ENCODE measurements at places on chromosomes 13 and 19.

DNA sequence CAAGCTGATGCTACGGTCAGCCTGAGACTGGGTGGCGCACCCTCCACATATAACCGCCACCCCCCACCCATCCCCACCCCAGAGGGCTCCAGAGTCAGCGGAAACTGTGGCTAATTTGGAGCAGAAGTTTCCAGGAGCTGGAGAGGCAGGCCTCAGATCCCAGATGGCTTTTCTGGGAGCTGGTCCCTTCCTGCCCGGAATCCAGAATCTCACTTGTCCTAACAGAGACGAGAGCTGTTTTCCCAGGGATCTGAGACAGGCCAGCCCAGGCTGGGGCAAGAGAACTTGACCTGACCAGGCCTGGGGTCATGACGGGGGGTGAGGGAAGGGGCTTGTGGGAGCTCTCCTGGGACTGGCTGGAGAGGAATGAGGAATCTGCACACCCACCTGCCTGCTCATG lies 6.5 kb downstream of the EPHX3 start:
- no peak for DNase-seq

- DNase-seq: no peak
Measured at GRCh38 chr19:22332924-22333323, 46.7 kb downstream of the ZNF729 start.

DNA sequence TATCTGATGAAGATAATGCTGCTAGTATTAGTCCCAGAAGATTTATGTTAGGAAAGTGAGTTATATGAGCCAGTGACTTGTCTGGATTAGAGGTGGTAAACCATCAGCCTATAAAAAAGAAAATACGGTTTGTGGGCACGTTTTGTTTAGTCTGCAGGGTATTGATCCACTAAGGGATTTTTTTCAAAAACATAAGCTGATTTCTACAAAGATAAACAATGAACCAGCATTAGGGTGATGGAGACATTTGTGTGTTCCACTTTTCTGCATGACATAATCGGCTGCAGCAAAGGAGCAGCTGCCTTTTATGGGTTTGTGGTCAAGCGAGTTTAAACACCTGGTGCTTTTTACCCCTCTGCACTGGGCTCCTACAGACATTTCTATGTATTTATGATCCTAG lies 836.4 kb upstream of the GPC6 start:
- peak; percentile 13 for DNase-seq

GRCh38 chr19:15123900-15124299 lies 16.7 kb downstream of the SYDE1 start:
- DNase-seq: no peak

GRCh38 chr13:73696713-73697112 lies 437.5 kb downstream of the KLF12 start:
- no peak for DNase-seq

DNA sequence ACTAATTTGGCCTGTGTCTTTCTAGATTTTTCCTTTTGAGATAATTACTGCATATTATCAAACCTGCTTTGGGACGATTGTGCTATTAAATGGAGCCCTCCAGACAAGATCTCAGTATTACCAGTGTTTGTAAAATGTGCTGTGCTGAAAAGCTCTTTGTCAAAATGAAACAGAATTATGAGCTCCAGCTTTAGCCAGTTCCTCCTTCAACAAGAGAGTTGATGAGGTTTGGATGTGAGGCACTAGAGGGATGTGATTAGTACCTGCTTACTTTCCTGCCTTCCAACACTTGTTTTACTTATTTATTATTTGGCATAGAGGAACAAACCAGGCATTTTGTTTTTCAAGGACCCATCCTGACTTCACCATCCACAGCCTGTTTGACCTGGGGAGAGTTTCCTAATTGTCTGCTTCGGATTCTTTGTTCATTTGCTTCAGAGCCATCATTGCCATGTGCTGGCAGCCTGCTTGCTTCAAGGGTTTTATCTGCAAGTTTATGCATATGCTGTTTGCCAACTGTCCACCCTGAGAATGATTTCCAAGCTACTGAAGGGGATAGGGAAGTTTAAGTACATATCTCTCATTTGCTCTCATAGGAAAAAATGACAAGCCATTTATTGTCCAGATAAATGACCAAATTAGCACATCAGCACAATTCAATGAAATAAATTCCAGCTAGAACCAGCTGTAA lies 32.9 kb upstream of the CPB2 start:
- DNase-seq: no peak

- DNase-seq: no peak
Measured at GRCh38 chr13:26498656-26499601, 58.6 kb upstream of the WASF3 start.

GRCh38 chr13:41061075-41061913 lies at the start of gene WBP4:
WBP4 (plus strand) TSS chr13:41061509; CDS start chr13:41061674, 165 bp downstream.
- DNase-seq: peak; percentile 88

DNA sequence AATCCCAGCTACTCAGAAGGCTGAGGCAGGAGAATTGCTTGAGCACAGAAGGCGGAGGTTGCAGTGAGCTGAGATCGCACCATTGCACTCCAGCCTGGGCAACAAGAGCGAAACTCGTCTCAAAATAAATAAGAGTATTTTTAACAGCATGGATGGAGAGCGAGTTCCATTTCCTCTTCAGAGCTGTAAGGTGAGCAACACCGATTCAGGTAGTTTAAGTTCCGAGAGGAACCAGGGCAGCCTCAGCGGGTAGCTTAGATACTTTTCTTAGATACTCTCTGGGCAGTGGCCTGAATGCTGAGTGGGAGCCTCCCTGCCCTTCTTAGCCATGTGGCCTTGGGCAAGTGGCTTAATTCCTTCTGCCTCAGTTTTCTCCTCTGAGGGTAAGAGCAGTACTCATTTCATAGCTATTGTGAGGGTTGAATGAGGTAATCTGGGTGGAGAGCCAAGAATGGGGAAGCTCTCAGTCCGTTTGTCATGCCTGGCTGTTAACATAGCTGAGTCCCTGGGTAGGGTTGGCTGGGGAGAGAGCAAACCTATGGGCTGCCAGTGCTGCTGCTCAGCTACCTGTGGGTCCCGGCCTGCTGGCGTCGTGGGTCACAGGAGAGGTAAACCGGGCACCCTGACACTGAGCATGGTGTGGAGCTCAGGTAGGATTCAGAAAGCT lies 4.1 kb downstream of the ATP11A start:
- no peak for DNase-seq

DNA sequence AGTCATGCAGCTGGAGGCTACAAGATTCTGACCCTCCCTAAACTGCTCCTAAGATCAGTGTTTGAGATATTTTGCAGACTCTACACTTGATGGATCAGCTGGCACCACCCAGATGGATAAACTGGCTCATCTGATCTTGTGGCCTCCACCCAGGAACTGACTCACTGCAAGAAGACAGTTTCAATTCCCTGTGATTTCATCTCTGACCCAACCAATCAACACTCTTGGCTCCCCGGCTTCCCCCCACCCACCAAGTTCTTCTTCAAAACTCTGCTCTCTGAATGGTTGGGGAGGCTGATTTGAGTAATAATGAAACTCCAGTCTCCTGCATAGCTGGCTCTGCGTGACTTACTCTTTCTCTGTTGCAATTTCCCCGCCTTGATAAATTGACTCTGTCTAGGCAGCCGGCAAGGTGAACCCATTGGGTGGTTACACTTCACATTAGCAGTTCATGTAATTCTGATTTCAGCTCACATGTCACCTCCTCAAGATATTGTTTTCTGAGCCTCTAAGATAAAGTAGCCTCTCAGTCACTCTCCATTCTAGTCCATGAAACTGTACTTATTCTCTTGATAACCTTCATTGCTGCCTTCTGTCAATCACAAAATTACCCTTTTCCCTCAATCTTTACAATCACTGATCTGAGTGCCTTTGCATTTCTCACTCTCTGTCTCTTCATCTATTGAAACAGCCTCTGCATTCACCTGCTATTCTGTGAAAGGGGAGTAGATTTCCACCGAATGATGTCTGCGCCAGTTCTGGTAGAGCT lies 9.9 kb upstream of the FPR3 start:
- no peak for DNase-seq

GRCh38 chr19:44587963-44588770 lies 25.2 kb upstream of the IGSF23 start:
- no peak for DNase-seq

GRCh38 chr19:2775556-2776430 lies 7.3 kb downstream of the SGTA start:
- no peak for DNase-seq

DNA sequence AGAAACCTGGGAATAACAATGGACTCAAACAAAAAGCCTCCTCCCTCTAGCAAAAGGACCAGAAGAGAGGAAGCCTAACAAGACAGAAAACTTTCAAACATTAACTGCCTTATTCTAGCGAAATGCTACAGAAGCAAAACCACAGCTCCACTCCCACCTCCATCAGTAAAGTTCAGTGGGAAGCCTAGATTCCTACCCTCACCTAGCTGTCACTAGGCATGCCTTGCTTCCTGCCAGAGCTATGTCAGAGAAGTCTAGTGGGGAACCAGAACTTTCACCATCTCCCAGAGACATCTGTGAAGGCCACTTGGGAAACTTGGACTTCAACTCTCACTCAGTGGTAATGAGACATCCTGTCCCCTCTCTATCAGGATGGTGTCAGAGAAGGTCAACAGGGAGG lies 37.1 kb downstream of the DPY19L3 start:
- no peak for DNase-seq

DNA sequence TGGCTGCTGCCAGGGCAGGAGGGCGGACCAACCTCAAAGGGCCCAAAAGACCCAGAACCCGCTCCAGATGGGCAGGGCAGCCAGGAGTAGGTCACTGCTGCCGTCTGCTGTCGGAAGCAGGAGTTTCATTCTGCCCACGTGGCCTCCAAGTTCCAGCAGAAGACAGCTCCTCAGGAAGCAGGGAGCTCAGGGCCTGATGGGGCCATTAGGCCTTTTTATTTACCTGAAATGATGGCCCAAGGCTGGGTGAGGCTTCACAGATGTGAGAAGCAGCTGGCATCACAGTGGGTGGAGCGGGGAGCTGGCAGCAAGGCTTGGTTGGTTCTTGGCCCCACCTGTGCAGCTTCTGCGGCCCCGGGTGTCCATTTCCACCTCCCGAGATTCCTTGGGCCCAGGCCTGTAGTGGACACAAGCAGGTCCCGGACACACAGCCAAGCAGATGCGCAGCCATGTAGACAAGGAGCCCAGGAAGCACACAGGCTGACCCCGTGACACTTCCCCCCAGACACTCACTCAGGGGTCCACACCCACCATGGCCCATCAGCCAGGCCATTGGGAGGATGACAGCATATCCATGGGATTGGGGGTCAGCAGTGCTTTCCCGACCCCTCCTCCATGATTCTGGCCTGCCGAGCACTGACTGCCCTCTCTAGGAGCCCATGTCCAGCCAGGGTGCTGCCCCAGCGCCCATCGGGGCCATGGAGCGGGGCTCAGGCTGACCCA lies 26.4 kb downstream of the C13orf46 start:
- no peak for DNase-seq

DNA sequence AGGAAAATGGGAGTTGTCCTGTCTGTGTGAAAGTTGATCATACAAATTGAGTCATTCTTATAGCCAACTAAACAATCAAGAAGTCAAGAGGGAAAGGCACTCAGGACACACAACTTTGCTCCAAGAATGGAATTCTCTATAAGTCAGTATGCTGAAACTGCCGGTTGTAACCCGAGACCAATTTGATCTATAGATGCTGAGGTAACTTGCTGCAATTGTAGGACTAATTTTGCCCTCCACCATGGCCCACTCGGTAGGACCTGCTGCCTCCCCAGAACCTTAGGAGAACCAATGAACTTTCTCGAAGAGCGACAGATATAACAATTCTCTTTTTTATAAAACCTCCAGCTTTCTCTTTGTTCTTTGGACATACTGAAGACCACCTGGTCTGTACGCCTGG lies 157.0 kb downstream of the RNF17 start:
- no peak for DNase-seq

DNA sequence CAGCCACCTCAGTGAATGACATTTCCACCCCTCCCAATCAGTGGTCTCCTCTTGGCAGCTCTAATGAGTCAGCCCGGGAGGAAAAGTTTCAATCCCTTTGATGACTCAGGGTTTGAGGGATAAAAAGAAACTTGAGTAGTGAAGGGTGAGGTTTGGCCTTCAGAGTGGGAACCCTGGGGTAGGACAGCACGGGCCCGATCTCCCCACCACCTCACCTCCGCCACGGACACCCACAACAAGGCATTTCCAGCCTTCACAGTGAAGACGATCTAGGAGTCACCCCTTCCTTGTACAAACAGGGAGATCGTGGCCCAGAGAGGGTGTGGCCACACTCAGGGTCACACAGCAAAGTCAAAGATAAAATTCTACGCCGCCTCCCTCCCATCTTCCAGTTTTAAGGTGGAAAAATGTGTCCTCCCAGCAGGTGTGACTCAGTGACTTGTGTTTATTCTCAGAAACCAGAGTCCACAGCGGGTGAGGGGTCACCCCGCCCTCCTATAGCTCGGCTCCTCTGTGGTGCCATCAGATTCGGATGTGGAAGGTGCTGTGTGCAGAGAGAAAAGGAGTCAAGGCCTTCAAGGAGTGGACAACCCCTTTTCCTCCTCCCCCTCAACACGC lies 12.3 kb downstream of the CIB3 start:
- no peak for DNase-seq

DNA sequence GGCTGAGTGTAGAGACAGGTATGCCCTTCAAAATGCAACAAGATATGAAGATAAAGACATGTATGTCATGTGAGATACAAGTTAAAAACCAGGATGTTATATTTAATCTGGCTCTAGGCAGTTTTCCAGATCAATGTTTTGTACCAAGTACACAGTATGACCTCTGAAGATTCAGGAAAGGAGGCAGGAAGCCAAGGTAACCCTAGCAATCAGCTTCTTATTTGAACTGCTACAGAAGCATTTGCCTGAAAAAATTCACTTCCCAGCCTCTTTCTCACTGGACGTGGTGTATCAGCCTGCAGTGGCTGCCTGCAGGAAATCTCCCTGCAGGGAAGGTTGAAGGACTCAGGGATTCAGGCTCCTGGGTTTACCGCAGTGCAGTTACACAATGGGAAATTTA lies 24.1 kb downstream of the OLFM4 start:
- DNase-seq: no peak

DNA sequence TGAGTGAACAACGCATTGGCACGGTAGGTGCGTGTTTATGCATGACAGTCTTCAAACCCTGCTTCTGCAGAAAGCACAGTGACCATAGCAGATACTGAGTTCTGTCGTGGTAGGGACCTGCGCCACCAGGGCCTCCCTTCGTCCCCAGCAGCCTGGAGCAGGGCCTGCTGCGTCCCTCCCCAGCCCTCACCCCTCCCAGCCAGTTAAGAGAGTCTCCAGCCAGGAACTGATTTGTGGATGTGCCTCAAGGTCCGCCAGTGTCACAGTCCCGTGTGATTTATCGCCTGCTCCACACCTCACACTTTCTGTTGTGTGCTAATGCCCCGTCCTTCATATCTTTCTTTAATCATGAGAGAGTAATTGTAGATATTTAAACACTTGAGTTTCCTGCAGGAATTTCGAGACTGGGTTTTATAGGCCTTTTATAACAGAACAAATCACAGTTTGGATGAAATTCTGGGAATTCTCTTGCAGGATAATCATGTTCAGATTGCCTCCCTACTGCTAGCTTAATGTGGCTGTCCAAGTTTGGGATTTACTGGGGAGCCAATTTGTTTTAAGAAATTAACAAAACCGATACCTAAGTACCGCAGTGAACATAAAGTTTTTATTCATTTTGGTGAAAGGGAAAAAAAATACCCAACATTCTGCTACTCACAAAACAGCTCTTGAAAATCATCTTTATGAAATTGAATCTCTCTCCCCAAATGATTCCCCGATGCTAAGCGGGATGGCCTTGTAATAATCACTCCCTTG lies 438.6 kb downstream of the TSHZ3 start:
- no peak for DNase-seq

- DNase-seq: no peak
Measured at GRCh38 chr19:45954156-45954555, 19.5 kb downstream of the NOVA2 start.

All from left kidney (tissue), 8 donors.